IMR-90 (cell line): ENCODE measurements at places on chromosomes 3 and 15.

- DNase-seq = peak; percentile 56
These were observed 23.4 kb upstream of the DYNC1LI1 start for GRCh38 chr3:32593903-32594525.

DNA sequence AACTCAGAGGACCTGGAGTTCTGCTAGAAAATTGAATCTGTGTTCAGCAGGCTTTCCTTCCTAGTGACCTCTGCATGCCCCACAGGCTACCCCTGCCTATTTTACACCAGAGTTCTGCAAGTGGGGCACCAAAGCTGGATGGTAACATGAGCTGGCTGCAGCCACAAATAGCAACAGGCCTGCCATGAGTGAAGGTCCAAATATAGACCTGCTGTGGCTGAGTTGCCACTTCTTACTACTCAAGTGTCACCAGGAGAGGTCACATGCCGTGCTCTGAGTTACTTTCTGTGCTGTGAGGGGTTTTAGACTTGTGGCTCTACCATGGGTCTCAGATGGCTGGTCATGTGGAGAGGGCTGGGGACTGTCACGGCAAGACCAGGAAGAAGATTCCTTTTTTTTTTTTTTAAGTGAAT, at the start of gene FSD2:
FSD2 (minus strand) TSS at position 76 of the 413 bp plus-strand sequence. CDS start 18,679 bp downstream, outside the sequence.
- DNase-seq = no peak

GRCh38 chr15:25170781-25171110, 216.0 kb downstream of the SNRPN start:
- DNase-seq = no peak

DNA sequence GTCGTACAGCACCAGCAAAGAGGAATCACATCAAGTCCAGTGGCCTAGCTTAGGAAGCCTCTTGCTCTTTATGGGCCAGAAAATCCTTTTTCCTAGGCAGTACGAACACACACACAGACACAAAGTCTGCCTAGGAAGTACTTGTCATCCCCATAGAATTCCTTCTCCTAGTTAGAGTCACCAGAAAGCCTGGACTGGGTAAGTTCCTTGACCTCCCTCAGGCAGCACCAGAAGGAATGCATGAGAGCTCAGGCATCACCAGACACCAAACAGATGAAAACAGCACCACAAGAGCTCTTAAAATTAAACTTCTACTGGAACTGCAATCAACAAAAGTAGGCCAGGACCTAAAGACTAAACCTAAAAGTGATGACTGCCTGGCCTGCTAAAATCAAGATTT, 192.9 kb upstream of the CCDC54 start:
- DNase-seq = peak; percentile 25

DNA sequence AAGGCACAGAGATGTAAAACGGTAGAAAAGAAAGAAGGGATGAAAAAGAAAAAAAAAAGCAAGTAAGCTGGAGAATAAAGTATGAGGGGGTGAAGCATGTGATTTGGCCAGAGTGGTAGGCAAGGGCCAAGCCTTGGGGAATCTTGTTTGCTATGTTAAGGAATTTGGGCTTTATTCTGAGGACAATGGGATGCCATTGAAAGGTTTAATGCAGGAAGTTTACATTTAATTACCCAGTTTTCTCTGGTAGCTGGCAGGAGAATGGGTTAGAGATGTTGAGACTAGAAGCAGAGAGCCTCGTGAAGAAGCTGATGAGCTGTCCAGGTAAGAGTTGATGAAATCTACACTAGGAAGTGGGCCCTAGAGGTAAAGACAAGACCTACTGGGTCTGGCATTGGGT, 455.9 kb downstream of the PDCD6IP start:
- DNase-seq = no peak

DNA sequence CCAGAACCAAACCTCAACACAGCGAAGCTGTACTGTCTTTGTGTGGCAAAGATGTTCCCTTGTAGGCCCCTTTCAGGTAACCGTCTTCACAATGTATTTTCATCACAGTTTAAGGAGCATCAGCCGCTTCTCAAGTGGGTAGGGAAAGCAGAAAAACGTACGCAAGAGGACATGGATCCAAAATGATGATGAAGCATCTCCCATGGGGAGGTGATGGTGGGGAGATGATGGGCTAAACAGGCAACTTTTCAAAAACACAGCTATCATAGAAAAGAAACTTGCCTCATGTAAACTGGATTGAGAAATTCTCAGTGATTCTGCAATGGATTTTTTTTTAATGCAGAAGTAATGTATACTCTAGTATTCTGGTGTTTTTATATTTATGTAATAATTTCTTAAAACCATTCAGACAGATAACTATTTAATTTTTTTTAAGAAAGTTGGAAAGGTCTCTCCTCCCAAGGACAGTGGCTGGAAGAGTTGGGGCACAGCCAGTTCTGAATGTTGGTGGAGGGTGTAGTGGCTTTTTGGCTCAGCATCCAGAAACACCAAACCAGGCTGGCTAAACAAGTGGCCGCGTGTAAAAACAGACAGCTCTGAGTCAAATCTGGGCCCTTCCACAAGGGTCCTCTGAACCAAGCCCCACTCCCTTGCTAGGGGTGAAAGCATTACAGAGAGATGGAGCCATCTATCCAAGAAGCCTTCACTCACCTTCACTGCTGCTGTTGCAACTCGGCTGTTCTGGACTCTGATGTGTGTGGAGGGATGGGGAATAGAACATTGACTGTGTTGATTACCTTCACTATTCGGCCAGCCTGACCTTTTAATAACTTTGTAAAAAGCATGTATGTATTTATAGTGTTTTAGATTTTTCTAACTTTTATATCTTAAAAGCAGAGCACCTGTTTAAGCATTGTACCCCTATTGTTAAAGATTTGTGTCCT, 60.0 kb downstream of the AAGAB start:
- DNase-seq = no peak

GRCh38 chr3:17877299-17877698, 134.9 kb upstream of the TBC1D5 start:
- no peak for DNase-seq
